Activated B cell treated with CpG ODN at 0.5 μM for 24 hours (primary cell): ENCODE measurements at places on chromosomes 11 and 22. TPM values are rescaled to one million over a fixed set of nuclear protein-coding genes. Genes with fewer than 3 reads are reported as not detected.

DNA sequence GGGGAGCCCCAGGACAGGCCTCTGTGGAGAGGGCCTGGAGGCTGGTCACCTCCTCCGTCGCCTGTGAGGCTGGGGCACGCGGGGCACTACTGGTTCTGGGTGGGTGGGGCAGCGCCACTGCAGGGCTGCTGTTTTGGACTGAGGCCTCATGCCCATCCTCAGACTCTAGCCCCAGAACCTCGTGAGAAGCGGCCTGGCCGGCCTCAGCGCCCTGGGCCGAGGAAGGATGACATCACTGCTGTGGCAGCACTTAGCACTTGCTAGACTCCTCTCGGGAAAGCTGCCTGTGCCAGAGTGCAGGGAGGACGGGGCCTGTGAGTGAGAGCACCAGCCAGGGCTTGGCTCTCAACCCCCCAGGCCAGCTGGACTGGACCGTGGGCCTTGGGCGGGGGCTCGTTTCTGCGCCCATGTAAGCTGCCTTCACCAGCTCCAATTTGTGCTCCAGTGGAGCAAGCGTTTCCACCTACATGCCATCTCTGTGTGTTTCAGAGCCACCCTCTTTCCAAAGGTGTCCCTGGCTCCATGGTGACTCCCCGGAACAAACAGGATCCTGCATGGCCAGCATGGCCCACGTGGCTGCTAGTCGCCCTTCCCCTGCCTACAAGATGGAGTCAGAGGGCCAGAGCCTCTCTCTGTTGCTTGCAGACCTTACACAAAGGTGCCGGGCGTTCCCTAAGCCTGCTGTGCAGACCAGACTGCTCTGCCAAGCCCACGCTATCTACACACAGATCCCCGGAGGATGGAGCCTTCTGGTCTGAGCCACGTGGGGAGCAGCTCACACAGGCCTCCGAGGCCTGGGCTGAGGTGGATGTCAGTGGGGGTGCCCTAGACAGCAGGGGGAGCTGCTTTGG, 102.9 kb downstream of the CTTN start:
- DNase-seq, result no peak

The SPI1 gene
- 63.9 and 68.8 TPM in 2 replicates for total RNA-seq

The REXO2 gene
- 26.1 and 27.3 TPM in 2 replicates for total RNA-seq

The FZD4 gene
- not detected in 2 replicates for total RNA-seq

The DKK3 gene
- 0.12 TPM in 1 of 2 replicates, not detected in the other for total RNA-seq

DNA sequence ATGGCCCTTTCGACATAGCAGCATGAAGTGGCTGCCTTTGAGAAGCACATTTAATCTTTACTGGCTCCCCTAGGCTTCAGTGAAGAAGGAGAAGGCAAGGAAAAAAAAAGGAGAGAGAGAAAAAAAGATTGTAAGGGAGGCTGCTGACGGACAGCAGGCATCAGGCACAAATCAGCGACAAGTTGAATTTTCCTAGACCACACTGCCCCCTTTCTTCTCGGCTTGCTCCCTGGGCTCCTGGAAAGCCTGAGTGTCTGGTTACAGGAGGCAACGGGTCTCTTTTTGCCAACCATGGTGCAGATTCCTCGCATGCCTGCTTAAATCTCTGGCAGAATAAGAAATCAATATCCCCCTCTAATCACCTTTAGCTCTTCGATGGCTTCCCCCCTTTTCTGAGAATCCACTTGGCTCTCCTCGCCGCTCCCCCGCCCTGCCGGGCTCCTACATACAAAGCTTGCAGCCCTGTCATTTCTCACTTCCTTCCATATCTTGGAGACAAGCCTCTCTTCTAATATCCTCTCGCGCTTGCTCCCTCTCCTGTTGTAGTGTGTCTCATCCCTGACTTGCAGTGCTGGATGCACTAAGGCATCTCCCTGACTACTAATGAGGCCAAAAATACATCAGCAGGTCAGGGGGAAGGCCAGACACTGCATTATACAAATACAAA, 14.3 kb downstream of the BLID start:
- no peak for DNase-seq

The CRYBB2 gene
- total RNA-seq, result not detected in 2 replicates

- DNase-seq, result no peak
Observed at GRCh38 chr11:33624083-33624482, 76.5 kb downstream of the C11orf91 start.

- no peak for DNase-seq
Observed at GRCh38 chr11:123386796-123387510, 43.1 kb upstream of the GRAMD1B start.

GRCh38 chr22:20602609-20603164, 95.3 kb downstream of the MED15 start:
- no peak for DNase-seq

The ARFIP2 gene
- total RNA-seq, result 40.6 and 43.1 TPM in 2 replicates

The SLC25A45 gene
- 11.4 and 12.3 TPM in 2 replicates for total RNA-seq

DNA sequence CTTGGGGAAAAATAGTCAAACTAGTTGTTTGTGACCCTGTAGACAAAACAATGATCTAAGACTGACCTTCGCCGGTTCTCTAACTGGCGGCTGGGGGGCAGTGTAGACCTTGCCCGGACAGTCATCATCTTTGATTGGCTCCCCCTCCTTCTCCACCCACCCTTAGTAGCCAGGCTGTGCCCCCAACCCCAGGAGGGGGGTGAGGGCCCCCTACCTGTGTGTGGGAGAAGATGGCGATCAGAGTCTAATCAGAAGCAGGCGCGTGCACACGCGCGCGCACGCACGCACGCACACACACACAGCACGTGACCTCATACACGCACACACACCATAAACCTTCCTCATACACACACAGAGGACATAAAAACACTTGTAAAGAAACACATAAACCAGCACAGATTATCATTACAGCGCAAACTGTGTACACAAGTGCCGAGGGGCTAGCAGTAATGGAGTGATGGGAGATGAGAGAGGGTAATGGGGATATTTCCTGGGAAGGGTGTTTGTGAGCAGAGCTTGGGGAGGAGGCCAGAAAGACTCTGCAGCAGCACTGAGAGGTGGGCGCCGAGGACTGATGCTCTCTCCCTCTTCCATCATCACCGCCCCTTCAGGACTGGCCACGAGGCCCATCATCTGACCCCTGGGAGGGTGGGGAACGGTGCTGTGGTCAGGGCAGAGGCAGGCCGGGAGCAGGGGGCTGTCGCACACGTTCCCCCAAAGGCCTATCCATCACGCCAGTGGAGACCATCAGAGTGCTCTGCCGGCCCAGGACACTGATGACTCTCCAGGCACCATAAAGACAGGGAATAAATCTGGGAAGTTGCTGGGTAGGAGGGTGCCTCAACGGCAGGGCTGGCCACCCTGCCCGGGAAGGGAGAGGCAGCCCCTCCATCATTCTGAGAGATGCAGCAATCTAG, 12.2 kb downstream of the NECTIN1 start:
- DNase-seq, result no peak

The APOL5 gene
- not detected in 2 replicates for total RNA-seq

DNA sequence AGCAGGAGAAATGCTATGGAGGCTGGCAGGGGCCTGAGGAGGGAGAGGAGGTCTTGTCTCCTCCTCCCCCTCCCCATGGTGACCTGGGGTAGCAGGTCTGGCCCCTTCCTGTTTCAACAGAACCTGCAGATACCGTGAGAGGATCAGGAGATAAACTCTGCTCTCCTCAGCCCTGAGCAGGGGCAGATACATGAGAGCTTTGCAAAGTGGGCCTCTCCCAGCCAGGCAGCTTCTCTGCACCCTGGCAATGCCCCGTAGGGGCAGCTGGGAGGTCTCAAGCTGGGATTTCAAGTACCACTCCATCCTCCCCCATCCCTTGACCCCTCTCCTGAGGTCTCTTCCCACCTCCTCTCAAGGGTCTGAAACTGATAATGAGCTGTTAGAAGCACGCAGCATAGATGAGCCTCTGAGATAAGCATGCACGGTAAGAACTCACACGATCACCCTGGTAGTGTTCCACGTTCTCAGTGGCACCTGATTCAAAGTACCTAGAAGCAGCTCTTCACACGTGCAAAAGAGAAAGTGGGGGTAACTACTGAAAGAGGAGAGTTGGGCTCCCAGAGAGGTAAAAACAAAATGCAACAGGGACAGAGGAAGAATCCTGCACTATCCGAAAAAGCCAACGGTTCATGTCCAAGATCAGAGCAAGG, 4.9 kb upstream of the CCDC86 start:
- DNase-seq, result no peak

DNA sequence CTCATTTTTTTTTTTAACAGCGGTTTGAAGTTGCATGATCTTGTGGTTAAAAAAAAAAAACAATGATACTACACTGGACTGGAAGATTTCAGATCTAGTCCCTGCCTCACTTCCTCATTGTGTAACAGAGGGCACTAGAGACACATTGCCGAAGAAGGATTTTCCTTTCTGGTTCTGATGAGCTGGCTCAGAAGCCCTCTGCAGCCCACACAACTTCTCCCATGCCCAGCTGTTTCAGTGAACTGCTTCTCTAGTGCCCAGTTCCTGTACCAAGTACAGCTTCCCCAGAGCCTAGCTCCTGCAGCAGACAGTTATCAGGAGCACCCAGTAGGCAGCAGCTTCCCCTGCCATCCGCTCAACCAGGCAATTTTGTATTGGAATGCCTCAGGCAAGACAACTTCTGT, 29.5 kb upstream of the ANO5 start:
- DNase-seq, result no peak

GRCh38 chr11:75858613-75859012, 43.6 kb downstream of the UVRAG start:
- no peak for DNase-seq

The RASSF7 gene
- total RNA-seq, result 14.2 and 14.9 TPM in 2 replicates

The KCNQ1 gene
- 6.5 and 8.6 TPM in 2 replicates for total RNA-seq

DNA sequence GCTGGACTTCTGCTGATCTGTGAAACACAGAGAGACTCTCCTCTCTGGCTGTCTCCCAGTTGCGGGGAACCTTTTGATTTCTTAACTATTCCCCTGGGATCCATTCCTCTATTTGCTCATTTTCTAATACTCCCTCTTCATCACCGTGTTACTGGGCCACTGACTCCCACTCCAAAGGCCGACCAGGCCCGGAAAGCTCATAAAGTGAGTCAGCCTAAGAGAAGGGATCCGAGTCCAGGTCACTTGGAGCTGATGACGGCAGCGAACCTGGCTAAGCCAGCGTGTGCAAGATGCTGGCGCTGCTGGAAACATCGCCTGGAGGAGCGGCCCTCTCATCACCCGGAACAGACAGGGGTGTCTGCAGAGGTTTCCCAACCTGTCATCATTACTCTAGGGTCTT, 112.8 kb downstream of the FBXO7 start:
- no peak for DNase-seq

- DNase-seq, result no peak
Observed at GRCh38 chr11:117876341-117877119, at the start of gene FXYD6. Gene FXYD6 (minus strand): TSS chr11:117876658. CDS start chr11:117842776, 33,882 bp downstream.

The CLMP gene
- total RNA-seq, result not detected in 2 replicates

The E2F8 gene
- 0.82 and 0.88 TPM in 2 replicates for total RNA-seq
